Stimulated activated CD8-positive, alpha-beta memory T cell treated with anti-CD3 and anti-CD28 coated beads, Interleukin-2, amount 100 ng/mL, for 1 hour (primary cell): ENCODE measurements at places on chromosomes 7 and 10.

DNA sequence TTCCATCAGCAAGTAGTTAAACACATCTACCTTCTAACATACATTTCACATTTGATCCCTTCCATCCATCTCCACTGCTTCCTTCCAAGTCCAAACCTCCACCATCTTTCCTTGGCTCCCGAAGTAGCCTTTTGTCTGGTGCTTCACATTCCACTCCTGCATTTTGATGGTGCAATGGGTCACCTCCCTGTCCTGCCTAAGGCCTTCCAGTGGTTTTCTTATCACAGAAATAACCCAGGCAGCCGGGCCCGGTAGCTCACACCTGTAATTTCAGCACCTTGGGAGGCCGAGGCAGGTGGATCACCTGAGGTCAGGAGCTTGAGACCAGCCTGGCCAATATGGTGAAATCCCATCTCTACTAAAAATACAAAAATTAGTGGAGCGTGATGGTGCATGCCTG, 44.5 kb downstream of the EMX2 start:
- no peak for DNase-seq

- no peak for DNase-seq
Observed at GRCh38 chr10:53406532-53406931, 633.9 kb upstream of the MBL2 start.

GRCh38 chr10:114516356-114516755, 112.1 kb upstream of the AFAP1L2 start:
- no peak for DNase-seq

DNA sequence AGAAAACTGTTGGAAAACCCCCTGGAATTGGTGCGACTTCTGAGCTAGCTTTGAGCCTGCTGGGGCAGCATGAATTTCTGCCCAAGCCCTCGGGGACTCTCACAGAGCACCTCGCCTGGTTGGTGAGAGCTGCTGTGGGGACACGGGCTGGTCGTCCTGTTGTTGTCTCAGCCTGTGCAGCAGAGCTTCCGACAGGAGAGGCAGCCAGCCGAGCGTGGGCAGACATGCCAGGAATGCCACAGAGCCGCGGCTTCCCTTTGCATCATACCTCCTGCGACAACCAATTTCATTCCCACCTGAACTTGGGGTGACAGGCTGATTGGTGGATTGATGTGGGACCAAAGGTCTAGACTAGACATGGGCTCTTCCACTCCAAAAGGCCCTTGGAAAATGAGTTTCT, 60.2 kb upstream of the NRBF2 start:
- DNase-seq: no peak
